Lower leg skin (tissue), 4 donors: ENCODE measurements at places on chromosomes 4 and X.

DNA sequence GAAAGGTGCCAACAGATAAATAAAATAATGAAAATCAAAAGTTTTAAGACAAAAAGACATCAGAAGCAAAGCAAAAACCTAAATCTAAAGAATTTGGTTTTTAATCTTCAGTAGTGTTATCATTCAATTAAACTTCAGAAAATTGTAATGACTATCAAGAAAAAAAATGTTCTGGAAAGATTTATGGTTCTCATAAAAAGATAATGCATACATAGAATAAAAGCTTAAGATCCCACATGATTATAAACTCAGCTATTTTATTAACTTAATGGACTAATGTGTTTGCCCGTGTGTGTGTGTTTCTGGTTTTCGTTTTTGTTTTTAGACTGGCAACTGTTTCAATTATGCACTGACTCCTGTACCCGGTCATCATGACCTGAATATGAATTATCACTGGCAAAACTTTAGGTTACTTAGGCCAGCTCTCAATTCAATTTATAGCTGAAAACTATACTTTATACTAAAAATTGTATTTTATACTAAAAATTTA is 217.5 kb upstream of the DKK2 start:
- DNase-seq = no peak

- no peak for DNase-seq
Observed at GRCh38 chrX:44432641-44433040, 89.2 kb upstream of the EFHC2 start.

DNA sequence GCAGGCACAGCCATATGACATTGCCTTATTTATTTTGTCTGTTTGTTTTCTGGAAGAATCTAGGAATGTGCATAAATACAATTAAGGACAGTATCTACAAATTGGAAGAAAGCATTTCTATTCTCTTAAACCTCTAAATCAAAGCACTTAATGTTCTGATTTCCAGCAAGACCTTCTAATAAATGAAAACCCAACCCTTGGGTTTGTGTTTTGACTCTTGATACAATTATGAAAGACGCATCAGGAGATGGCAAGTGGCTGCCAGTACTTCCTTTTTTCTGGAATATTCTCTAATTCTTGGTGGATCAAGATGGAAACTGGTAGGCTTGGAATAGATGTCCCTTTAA is 437 bp upstream of the CPE start:
- DNase-seq = no peak

DNA sequence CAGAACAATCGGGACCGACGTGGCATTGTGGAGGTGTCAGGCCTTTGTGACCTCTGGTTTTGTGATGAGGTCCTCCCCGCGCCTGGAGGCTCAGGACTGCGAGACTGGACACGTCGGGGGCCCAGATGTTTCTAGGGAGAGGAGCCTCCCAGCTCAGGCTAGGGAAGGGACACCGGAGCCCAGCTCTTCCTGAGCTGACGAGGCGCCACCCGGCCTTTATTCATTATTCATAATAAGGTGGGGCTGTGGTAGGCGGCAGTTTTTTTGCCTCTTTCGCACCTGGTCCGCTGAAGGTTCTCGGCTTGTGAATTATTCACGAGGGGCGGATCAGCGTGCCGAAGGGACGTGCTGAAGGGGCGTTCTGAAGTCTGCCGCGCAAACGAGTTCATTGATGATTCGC is 2.3 kb upstream of the UBA1 start:
- DNase-seq = no peak

DNA sequence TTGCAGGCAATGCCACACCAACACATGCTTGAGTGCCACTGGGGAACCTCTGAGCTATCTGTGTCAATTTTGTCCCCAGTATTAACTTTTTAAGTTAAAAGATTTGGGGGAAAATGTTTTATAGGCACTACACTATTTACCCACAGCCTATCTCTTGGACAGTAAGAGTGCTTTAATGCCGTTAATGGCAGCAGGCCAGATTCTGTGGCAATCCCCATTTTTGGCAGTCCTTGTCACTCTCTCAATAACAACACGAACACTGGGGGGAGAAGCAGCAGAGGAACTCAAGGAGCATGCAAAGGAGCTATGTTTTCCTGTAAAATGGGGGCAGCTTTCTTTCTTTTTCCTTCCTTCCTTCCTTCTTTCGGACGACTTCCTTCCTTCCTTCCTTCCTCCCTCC is 168.6 kb downstream of the NSUN7 start:
- DNase-seq = peak; percentile 95
